ENCODE measurements at places on chromosomes 4 and X.
A peak's percentile ranks its signal among the peaks of the same experiment; 100 is the strongest.

GRCh38 chr4:56253666-56254305 lies 133.5 kb downstream of the AASDH start:
- DNase-seq: no peak

DNA sequence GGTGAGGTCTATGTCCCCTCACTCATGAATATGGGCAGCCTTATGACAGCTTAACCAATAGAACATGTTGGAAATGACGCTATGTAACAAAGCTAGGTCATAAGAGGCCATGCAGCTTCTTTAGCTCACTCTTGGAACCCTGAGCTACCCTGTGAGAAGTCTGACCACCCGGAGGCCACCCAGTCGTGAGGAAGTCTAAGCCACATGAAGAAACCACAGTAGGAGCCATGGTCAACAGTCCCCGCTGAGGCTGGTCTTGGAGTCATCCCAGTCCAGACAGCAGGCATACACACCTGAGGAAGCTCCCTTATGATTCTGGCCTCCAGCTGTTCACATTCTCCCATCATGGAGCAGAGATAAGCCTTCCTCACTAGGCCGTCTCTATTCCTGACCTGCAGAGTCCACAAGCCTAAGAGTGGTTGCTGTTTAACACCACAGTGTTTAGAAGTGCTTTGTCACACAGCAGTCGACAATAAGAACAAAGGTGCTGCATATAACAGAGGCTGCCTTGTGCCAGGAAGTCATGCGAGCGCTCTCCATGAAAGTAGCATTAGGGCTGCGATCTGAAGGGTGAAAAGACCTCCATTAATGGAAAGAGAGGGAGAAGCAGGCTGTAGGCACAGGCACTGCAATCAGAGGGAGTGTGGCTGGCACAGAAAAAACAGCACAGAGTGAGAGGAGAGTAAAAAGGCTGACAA lies 38.2 kb downstream of the TSPAN5 start:
- DNase-seq: no peak

- DNase-seq: no peak
Observed at GRCh38 chr4:109037026-109037425, 265.4 kb downstream of the COL25A1 start.

- peak; percentile 92 for DNase-seq
Observed at GRCh38 chr4:150366487-150366999, 215.4 kb upstream of the MAB21L2 start.

- DNase-seq: no peak
Observed at GRCh38 chrX:96715481-96715880, 30.8 kb downstream of the DIAPH2 start.

DNA sequence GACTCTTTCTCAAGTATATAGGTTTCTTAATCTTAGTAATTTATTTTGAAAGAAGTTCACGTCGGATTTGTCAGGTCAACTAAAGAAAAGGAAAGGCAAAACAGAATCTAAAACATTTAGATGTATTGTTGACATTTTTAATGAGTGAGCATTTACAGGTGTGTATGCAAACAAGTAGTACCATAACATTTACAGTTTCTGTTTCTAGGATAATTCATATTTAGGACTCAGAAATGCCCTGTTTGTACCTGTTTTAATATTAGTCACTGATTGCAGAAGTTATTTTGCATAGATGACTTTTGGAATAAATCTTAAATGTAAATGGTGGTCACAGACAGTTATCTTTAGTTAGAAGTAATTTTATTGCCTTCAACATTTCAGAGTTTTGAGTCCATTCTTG lies 151.3 kb upstream of the NUDT6 start:
- DNase-seq: no peak

DNA sequence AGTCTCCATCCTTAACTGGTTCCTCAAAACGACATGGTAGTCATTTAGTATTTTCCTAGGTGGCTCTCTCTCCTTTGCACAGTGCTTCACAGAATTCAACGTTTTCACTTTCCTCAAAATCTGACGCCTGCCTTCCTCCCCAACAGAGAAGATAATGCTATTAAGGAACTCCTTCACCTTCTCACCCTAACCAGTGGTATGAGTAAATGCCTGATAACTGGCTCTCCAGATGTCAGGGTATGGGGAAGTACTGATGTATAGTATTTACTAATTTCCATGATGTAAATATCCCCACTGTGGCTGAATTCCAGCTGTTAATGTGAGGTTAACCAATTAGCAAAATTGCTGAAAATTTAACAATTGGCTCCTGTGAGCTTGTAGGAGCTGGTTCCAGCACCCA lies 28.8 kb upstream of the NSUN7 start:
- no peak for DNase-seq

DNA sequence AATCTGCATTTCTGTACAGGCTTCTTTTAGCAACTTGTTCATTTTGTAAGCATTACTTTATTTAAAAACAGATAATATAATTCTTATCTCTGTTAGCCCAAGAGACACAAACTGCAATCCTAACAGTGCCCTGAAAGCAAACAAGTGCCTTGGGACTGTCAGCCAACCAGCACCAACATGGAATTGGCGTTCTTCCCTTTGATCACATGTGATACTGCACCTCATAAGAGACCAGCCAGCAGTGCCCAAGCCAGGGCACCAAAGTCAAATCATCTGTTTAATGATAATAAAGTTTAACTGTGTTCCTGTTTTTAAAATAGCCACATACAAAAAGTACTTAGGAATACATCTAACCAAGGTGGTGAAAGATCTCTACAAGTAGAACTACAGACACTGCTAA lies 223.2 kb downstream of the PRDM5 start:
- DNase-seq: no peak

DNA sequence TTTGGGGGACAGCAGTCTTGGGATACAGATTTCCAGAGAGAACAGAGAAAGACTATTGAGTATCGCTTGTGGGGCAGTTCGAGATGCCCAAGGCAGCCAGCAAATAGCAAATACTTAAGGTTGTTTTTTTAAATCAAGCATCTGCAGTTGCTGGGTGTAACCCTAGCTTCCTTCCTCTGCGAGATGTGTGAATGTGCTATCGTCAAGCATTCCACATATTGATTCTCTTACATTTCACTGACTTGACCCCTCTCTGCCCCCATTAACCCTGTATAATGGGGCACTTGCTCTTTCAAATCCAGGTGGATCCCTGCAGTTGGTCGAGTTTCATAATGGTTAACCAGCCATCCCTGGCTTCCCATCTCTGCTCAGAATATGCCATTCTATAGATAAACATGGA lies 23.5 kb downstream of the KCNE5 start:
- no peak for DNase-seq

GRCh38 chr4:95979961-95980876 lies 140.3 kb downstream of the PDHA2 start:
- DNase-seq: no peak

DNA sequence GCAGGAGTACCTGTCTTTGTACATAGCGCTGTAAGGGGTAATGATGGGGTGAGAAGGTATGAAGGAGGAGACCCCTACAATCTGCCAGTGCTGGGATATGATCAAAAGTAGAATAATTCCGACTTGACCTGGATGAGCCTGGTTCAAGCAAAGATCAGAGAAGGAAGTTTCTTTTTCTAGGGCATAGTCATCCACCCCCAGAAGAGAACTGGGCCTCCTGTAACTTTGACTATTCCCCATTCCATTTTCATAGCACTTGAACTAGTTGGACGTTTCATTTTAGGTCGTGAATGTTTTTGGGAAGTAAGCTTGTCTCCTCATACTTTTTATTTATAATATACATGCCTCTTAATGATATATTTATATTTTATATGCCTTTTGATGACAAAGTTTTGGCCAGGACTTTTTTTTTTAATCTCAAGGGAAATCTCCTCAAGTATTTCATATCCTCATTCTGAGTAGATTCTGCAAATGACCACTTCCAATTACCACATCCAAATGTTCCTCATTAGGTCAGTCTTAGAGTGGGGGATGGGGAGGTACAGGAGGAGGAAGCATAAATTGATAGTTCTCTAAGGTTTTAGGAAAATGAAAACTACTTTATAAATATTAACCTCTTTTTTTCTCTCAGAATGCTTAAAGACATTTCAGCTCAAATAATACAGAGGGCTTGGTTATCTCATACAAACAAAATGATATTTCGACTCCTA lies 3.5 kb downstream of the CXorf58 start:
- no peak for DNase-seq

GRCh38 chrX:17021851-17022604 lies 75.6 kb downstream of the REPS2 start:
- DNase-seq: peak; percentile 82

- DNase-seq: no peak
Observed at GRCh38 chrX:74420196-74421035, 877 bp upstream of the SLC16A2 start.

- no peak for DNase-seq
Observed at GRCh38 chr4:121156822-121157769, 7.0 kb downstream of the TNIP3 start.

DNA sequence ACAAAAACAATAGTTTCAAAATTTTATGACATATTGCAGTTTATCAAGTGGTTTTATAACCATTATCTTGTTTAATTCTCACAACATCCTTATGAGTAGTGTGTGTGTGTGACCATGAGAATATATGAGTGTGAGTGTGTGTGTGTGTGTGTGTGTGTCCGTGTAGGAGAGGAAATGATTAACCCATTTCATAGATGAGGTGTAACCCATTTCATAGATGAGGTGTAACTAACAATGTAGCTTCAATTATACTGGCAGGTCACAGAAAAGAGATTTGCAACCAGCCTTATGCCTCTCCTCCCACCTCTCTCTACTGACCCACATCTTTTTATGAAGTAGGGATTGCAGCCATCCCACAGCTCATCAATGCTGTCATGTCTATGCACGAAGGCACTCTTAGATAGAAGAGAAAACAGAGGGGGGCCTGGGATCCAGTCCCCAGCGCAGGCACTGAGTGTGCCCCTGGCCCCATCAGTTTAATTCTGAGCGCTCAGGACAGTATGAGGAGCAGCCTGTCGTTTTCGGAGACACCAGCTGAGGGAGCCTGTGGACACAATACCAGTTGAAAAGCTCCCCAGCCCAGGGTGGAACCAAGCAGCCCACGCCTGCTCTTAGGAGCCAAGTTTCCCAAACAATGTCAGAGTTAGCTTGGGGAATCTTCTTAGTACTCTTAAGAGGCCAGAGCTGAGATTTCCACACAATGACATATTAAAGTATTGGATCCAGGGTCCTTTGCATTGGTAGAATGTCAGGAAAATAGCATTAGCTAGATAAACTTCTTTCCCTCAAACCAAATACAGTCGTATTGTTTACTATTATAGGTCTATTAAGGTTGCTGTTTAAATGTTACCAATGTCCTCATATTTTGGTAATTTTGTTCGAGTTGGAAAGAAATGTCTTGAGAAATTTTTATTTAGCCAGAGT lies 88.6 kb downstream of the PALLD start:
- no peak for DNase-seq

DNA sequence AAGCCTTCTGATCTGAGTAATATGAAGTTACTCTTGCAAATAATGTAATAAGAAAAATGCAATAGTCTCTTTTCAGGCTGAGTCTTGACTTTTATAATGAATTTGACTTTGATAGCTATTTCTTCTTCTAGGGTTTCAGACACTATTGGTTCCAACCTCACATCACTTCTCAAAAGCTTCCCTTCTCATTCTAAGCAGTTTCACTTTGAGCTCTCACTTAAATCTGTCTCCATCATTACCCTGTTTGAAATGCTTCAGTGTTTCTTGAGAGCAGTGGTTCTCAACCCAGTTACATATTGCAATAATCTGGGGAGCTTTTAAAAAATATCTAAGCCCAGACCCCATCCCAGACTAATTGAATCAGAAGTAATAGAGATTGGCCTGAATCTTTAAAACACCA lies 40.5 kb upstream of the BMP2K start:
- no peak for DNase-seq

- DNase-seq: no peak
Observed at GRCh38 chr4:17688011-17688441, 73.6 kb downstream of the MED28 start.

GRCh38 chr4:2251073-2251794 lies 9.3 kb upstream of the HAUS3 start:
- DNase-seq: no peak

DNA sequence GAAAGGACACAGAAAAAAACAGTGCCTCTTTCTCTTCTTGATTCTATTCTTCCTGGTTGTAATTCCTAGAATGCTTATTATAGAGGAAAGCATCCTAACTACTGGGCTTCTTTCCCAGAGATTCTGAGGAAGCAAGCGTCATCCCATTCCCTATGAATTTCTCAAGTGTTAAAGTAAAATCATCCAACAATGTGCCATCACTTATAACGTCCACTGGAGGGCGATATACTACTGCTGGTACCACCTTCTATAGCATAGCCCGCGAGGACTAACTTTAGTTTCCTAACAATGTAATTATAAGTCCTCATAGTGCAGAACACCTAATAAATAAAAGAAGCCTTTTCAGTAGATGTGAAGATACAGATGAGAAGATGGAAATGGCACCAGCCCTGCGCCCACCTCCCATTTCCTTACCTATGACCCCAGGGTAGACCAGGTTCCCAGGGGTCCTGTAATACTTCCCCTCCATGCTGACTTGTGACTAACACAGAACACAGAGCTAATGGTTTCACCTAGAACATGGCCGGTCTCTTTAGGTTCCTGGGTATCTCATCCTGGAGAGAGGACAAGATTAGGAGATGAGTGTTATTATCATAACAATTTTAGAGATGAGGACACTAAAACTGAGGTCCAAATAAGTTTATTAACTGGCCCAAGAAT lies 4.2 kb downstream of the CENPVL3 start:
- DNase-seq: no peak

DNA sequence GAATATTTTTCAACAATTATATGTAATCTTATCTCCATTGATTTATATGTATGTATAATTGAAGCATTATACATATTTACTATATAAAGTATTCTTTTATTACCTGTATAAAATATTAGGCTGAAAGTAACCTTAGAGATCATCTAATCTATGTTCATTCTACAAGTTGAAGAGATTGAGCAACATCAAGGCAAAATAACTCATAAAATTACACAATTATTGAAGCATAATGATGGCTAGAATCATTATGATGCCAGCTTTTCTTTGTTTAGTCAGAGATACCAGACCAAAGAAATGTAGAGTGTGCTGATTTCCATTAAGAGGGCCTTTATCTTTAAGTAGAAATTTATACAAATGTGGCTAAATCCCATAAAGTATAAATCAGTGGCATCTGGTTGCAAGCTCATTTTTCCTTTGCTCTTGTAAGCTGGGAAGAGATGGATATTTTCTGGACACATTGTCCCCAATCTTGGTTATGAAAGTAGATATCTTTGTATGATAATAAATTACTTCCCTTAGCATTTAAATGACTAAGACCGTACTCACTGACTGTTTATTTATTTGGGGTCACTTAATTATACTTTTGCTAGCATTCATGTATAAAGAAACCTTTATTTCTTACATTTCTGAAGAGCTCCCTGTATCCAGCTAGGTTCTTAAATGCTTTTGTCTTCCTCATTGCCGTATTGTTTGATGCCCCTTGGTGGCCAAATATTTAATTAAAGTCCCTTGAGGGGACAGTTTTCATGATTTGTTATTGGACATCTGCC lies 339.8 kb downstream of the PCDH7 start:
- DNase-seq: no peak

- no peak for DNase-seq
Observed at GRCh38 chr4:89397441-89397840, 89.8 kb upstream of the GPRIN3 start.

GRCh38 chr4:151604238-151604637 lies 156.6 kb downstream of the GATB start:
- no peak for DNase-seq

GRCh38 chr4:88584471-88584900 lies 7.8 kb upstream of the HERC3 start:
- peak; percentile 23 for DNase-seq

Data from NCI-H524 treated with DMSO at 0.1 percent for 48 hours (cell line).